ENCODE measurements at places on chromosomes 12 and 14.
A peak's percentile ranks its signal among the peaks of the same experiment; 100 is the strongest.

- DNase-seq: no peak
Observed at GRCh38 chr12:9948606-9949296, 16.6 kb upstream of the CLEC2A start.

DNA sequence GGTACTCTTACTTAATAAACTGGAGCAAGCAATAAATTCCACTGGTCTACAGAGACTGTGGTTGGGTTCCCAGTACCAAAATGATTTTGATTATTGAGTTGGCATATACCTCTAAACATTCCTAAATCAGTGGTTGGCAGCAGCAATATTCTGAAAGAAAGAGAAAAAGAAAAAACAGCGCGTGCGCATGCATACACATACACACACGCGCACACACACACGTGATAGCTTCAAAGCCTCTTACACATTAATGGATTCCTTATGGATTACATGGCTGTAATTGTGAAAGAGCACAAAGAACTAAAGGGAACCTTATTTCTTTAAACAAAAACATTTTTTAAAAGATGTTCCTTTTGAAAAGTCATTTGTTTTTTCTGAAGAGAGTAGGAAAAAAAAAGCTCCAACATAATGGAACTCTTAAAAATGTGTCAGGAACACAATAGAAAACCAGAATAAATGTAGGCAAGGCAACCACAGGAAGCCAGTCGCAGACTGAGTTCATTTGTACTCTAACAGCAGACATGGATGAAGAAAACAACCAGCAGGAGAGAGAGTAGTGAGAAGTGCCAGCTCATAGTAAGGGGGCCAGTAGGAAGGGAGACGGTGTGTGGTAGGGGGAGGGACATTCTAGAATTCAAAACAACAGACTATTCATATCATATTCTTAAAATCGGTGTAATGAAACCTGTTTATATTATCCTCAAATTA lies 80.0 kb downstream of the DRAM1 start:
- DNase-seq: peak; percentile 36

- no peak for DNase-seq
Observed at GRCh38 chr12:52285851-52286530, 5.3 kb downstream of the KRT81 start.

DNA sequence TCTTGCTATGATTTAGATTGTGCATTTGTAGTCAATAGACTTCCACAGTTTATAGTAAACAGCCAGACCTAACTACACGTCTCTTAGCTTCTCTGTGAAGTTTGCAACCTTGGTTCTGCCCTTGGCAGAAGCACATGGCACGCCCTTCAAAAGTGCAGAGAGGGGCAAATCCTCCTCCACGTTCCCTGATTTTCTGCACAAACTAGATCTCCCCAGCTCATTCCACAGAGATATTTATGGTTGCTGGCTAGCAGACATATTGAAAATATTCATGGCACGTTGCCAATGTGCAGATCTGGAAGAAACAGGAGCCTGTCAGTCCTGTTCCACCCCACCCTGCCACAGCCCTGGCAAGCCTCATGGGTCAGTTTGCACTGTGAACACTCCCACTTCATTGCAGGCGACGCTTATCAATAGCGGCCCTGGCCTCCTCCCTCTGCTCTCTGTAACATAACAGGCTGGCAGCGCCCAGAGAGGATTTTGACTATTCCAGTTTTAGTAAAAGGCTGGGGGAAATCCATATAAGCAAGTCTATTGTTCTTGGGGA lies 6.5 kb upstream of the LGALS3 start:
- DNase-seq: no peak

DNA sequence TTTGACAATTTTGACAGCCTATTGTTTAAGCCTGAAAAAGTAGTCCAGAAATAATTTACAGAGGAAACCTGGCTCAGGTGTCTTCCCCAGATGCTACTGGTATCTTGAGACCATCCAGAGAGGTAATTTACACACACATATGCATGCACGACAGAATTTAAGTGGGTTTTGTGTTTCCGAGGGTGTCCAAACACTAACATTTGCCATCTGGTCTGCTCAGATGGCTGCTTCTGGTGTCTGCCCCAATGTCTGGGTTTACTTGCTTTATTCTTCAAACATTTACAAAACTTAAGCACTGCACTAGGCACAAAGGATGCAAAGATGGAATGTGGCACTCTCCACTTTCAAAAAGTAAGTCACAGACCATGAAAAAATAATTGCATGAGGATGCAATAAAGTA lies 226.6 kb upstream of the EGLN3 start:
- no peak for DNase-seq
